Esophagus squamous epithelium (tissue), 5 donors: ENCODE measurements at places on chromosomes 13 and 19.

DNA sequence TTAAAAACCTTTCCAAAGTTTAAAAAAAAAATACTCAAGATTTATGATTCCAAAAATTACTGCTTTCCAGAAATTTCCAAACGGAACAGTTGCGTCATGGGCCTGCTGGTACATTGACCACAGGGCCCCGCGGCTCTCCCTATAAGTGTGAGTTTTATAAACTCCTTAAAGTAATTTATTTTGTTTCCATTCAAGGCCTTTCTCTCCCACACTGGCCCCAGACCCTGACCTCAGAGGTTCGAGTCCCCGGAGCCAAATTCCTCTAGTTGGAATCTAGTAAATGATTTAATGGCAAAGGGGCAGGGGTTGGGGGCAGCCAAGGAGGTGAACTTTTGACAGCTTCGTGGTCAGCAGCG, 97.5 kb downstream of the INSR start:
- DNase-seq: no peak

DNA sequence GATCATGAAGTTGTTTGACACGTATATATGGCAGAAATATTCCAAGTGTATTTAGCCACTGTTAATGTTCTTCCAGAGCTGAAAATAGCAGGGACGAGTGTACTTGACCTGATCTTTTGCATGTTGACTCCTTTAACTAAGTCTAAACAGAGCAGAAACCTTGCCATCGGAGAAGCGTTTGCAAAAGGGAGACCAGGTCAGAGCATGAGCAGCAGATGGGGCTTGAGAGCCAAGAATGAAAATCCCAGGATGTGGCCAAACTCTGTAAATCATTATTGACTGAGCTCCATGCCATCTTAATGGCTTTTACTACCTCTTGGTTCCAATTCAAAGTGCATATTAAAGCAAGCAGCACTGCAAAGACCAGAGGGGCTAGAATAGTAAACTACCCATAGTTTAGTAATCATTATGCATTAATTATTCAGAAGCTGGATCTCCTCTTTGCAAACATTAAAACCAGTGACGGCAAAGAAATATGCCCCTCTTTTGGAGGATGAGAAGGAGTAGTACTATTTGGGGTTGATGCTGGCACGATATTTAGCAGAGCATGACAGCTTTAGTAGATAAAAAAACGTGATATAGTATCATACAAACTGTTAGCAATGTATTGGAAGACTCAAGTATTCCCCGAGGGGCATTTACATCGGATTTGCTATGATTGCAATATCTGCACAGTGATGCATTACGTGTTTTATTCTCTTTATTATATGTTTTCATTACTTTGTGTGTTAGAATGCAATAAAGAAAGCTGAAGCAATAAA, 55.7 kb downstream of the FAM216B start:
- no peak for DNase-seq

DNA sequence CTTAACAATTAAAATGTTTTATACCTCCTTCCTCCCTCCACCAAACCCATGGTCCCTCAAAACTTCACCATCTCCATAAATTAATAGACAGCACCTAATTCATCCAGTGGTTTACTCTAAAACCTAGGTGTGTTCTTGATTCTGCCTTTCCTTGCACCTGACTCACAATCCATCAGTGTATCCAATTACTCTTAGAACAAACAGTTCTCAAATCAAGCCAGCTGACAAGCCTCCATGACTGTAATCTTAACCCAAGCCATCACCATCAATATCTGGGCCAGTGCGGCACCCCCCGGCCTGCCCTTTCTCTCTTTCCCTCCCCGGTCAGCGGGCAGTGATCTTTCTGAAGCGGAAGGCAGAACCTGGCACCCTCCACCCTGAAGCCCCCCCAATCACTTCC, 75.6 kb downstream of the TNFRSF19 start:
- DNase-seq: no peak

DNA sequence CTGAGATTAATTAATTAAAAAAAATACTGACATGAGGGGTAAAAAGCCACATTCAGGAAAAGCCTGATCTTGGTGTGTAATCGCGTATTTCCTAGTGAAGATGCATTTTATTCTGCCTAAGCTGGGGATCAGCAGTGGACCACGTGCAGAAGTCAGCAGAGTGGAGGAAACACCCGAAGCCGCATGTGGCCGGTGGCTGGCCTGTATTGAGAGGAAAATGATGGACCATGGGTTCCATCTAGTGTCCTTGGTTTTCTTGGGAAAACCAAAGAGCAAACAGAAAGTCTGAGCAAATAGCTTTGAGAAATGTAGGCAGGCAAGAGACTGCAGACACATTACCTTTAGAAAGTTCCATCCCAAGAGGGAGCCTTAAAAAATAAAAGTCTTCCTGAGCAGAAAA, 23.7 kb upstream of the SHISA2 start:
- no peak for DNase-seq

DNA sequence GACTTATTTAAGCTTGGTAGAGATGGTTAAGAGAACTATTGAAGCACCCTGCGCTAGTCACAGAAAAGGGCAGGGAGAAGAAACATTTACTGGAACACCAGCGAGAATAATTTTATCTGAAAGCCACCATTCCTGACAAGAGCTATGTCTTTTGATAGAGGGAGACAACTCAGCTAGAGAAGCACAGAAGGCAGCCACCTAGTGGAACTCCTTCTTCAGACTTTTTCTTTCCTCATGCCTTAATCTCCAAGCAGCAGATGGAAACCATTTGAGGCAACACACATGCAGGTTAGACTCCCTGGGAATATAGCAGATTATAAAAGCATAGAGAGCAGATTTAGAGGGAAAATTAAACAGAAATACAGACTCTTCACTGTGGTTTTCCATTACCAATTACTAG, 813.4 kb downstream of the SLITRK6 start:
- DNase-seq: no peak

DNA sequence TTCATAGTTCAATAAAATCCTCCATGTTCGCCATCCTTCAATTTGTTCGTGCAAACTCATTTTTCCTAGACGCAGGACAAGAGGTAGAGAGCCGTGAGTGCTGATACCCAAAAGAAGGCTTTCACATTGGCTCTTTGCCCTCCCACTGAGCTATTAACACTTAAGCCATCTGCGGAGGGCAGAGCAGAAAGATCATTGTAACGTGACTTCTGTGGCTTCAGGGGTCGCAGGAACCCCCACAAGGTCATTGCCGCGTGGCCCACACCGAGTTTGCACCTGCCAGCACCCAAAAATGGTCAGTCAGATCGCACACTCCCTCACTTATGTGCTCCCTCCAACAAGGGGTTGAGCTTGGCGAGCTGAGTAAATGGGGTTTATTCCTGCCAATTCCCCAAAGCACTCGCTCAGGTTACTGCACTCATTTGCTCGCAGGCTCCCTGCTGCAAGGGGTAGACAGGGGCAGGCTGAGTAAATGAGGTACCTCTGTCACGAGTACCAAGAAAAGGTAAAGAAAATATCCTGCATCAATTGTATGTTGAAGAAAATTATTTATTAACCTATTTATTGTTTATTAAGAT, 144.1 kb downstream of the PRR20E start:
- DNase-seq: no peak

DNA sequence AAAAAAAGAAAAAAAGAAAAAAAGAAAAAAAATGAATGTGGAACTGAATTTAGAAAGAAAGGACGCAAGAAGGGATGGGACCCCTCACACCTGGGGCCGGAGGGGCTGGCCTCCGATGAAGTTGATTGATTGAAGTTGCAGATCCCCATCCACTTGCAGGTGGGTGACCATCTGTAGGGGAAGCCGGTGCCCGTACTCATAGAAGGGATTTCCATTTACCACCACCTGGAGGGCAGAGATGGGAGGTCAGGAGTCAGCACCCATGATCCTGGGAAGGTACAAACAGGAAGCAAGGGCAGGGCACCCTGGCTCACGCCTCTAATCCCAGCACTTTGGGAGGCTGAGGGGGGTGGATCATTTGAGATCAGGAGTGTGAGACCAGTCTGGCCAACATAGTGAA, 6.4 kb downstream of the LGALS4 start:
- no peak for DNase-seq
